ENCODE measurements at places on chromosomes 2 and 18.

DNA sequence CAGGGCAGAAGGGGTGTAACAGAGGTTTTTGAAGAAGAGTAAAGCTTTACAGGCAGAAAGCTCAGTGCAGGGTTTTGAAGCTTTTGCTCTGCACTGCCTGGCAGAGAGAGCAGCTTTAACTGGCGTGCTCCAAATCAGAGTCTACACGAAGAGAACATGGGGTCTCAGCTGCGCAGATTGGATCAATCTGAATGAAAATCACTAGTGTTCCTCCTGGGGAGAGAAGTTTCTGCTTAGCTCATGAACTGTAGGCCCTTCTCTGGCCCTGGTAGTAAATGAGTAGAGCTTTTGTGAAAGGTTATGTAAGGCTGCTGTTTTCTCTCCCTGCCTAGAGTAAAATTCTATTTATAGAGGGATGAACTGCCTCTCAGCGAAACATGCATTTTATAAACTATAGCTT is 13.6 kb downstream of the DCC start:
- no peak for DNase-seq

GRCh38 chr2:54558188-54559005 is 102.3 kb downstream of the SPTBN1 start:
- peak; percentile 90 for DNase-seq

DNA sequence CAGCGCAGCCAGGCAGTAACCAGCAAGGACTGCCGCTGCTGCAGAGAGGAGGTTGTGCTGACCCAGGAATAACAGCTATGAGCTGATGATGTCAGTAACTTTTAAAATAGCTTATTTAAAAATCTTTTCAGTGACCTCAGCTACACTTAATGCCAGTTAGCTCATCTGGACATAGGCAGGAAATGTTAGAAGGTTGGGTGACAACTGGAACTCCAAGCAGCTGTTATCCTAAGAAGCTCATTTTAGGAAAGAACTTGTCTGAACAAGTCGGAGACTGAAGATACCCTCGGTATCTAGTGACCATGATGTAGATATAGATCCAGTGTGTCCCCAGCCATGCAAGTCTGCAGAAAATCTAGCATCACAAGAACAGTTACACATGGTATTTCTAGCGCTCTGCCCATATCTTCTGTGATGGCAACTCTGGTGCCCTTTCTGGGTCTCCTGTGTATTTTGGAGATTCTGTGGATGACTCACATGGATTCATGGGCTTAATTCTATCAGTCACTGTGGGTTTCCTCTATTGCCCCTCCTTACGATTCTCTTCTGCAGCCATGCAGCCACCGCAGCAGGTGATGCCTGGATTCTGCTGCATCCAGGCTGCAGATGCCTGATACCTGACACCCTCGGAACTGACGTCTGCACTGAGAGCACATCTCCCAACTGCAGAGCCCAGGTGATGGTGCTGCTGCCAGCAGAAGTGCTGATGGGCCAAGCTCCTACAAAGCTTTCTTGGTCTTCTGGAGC is 19.8 kb upstream of the PLEK start:
- no peak for DNase-seq

DNA sequence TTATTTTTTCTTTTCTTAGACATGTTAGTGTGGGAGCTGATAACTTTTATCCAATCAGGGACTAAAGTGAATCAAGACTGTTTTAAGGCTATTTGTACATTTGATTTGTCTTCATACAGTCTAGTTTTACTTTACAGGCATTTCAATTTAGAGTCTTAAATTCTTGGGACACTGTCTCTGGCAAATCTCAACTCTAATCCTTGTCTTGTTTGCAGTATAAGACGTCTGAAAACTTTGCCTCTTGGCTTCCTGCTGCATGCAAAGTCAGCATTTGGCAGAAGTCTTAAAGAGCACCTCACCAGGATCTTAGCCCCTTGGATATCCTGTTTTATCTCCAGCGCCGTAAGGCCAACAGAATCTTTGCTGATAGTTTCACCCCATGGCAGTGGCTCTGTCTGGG is 30.3 kb downstream of the SPOPL start:
- DNase-seq: no peak

DNA sequence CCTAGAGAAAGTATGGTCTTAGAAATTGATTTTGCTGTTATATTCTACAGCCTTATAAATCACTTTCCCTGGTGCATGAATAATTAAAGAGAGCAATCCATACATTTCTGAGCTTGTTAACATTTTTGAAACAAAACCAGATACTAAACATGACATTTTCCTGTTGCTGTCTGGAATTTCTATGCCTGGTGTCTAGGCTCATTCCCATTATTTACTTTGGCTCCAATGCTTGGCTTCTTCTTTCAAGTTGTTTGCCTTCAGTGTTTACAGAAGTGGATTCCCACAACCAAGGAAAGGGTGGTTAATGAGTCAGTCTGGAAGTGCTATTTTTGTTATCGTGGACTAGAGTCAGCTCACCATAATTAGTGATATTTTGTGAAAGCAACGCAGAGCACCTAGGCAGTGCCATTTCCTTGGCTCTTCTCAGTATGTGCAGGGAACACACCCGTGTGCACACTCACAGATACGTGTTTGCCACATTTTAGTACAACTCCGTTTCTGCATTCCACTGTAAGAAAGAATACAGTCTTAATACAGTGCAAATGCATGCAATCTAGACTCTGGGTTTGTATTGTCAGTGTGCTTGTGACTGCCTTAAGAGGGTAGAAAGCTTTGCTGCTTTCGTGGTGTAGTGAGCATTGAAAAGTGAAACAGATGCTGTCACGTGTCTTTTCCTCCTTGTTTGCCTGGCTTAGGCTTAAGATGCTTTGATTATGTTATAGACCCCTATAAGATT is 185.0 kb upstream of the RASGRP3 start:
- DNase-seq: peak; percentile 49
